Stimulated activated CD8-positive, alpha-beta memory T cell treated with anti-CD3 and anti-CD28 coated beads, Interleukin-7, amount 100 ng/mL, for 4 hours (primary cell): ENCODE measurements at places on chromosomes 11 and 22.

GRCh38 chr11:82864268-82864667 is 36.0 kb downstream of the PRCP start:
- no peak for DNase-seq

GRCh38 chr11:72573072-72573854 is 101.0 kb downstream of the PDE2A start:
- no peak for DNase-seq

DNA sequence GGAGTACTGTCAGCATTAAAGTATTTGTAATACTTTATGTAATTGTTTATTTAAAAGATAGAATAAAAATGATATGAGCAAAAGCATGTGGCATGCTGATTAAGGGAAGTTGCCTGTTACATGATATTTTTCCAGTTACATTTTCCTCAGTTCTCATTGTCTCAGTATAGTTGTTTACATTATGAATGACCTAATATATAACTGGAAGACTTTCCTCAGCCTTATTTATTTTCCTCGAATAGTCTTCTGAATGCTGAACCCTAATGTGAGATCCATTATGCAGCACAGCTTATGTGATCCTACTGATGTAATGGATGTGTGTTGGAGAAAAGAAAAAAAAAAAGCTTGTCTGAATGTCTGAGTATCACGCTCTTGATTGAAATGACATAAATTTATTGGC is 95.5 kb downstream of the LUZP2 start:
- DNase-seq, result no peak

- no peak for DNase-seq
These were observed 20.0 kb upstream of the CD5 start for GRCh38 chr11:61082062-61082870.

- no peak for DNase-seq
These were observed 21.7 kb upstream of the PDGFB start for GRCh38 chr22:39266398-39267030.
